ENCODE measurements at places on chromosomes 6 and 20. TPM values are rescaled to one million over a fixed set of nuclear protein-coding genes. Genes with fewer than 3 reads are reported as not detected.

Gene CAP2
- 3.0 TPM for total RNA-seq

GRCh38 chr6:91088976-91089375 is 502.1 kb upstream of the MAP3K7 start:
- no peak for ATAC-seq

- no peak for ATAC-seq
Observed at GRCh38 chr6:12423832-12424231, 133.7 kb downstream of the EDN1 start.

GRCh38 chr20:59121714-59122565 is 41.7 kb upstream of the ZNF831 start:
- ATAC-seq = no peak

DNA sequence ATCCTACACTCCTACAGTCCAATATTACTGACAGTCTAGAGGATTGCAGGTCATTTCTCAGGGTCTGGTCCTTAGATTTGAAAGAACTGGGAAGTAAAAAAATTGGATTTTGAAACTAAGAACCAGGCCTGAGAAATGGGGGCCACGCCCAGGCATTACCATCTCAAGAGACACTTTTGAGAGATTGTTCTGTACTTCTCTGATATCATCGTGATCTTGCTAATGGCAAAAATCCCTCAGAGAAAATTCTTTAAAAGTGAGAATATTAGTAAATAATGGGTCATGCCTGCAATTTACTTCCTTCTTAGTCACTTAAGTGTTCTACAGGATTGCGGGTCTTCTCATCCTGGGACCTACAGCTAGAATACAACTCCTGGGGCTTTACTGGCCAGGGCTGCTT is 42.0 kb upstream of the HIVEP1 start:
- no peak for ATAC-seq

GRCh38 chr6:16669227-16669626 is 92.0 kb downstream of the ATXN1 start:
- ATAC-seq = peak; percentile 60

- ATAC-seq = no peak
Observed at GRCh38 chr20:40706977-40707582, 18.0 kb upstream of the MAFB start.

DNA sequence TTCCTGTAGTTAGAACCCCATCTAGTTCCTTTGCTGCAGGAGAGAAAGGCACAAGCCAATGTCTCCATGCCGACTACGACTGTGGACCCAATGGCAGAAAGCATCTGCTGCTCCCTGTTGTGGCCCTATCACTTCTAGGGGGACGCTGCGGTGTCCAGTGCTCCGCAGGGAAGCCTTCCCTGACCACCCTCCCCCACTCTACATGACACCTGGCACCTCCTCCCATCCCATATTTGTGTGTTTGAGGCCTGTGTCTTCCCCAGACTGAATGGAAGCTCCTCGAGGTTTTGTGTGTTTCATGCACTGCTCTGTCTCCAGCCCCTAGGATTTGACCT is 159.5 kb downstream of the DTNBP1 start:
- no peak for ATAC-seq

Gene CDH26
- total RNA-seq = 1.3 TPM

Gene PRND
- not detected for total RNA-seq

GRCh38 chr6:46356543-46356942 is 134.7 kb downstream of the RCAN2 start:
- no peak for ATAC-seq

Gene NKAIN4
- total RNA-seq = not detected

Gene MMP24
- total RNA-seq = 0.08 TPM

Gene PABPC1L
- 10.0 TPM for total RNA-seq

DNA sequence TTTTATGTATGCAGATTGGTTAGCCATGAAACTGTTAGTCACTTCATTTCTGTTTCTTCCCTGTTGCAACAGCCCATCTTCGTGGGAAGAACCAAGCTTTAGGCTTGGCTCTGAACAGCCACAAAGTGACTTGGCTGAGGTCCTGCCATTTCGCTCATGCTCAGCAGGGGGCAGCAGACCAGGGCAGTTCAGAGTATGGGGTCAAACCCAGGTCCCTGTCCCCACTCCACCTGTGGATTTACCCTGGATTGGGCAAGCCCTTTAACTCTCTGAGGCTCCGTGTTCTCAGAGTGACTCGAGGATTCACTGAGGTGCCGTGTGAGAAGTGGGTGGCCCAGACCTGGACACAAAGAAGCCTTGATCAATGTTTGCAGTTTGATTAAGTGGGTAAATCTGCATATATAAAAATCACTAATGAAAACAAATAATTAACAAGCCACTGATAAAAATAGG is 19.8 kb upstream of the MAP1LC3A start:
- ATAC-seq = peak; percentile 70

GRCh38 chr6:114058435-114058834 is 87.5 kb upstream of the HDAC2 start:
- no peak for ATAC-seq

GRCh38 chr6:56378966-56379585 is 131.7 kb upstream of the COL21A1 start:
- peak; percentile 56 for ATAC-seq

DNA sequence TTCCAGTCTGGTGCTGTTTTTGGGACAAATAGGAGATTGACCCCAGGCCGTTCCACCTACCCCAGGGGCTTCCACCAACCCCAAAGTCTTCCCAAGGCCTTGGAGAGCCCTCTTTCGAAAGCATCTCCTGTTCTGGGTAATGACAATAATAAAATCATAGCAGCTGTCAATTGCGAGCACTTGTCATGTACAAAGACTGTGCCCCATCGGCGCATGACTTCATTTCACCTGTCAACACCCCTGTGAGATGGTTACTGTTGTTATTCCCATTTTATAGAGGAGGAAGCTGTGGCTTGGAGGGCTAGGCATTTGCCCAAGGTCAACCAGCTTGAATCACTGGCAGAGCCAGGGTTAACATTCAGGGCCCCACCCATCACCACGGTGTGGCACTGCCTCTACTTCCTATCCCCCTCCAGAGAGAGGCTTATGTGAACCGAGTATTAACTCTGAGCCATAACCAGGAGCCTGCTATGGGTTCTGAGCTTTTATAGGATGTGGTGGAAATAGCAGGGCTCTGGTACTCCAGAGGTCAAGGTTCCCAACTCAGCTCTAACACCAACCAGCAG is 51.2 kb downstream of the HNF4A start:
- no peak for ATAC-seq

Gene GJA1
- total RNA-seq = 116 TPM

DNA sequence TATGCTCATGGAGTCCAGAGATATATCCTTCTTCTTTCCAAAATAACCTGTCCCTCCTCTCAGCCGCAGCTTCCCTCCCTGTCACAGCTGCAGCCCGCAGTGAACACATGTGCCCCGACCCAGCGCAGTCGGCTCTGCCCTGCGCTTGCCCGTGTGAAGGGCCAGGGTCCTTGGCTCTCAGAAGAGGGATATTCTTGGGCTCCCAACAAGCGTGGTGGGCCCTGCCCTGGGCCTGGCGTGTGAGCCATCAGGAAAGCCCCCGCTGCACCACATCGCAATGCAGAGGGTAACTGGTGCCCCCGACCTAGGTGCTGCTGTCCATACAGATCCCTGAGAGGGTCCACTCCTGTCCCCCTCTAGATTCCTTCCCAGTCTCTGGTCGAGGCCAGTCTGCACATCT is 65.2 kb downstream of the SSR1 start:
- ATAC-seq = no peak

DNA sequence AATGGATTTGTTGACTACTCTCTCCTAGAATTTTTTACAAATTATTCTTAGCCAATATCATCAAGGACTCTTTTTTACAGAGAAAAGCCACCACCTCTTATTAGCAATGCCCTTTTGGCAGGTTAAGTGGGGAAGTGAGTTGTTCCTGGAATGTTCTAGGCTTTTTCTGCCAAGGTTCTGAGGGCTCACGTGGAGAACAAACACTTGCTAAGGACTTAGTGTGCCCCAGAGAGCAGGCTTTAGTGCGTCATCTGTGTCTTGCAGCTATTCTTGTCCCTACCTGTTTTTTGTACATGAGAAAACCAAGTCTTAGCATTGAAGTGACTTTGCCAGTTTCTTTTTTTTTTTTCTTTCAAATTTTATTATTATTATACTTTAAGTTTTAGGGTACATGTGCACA is 33.5 kb downstream of the CFAP61 start:
- peak; percentile 48 for ATAC-seq
